ENCODE measurements at places on chromosomes 4 and X. TPM values are rescaled to one million over a fixed set of nuclear protein-coding genes. Genes with fewer than 3 reads are reported as not detected.

- H3K4me3 ChIP-seq, result no peak overlapping the region
- no peak for DNase-seq
- H3K27me3 ChIP-seq, result no peaks in the 10 kb centered on the region
- no peak overlapping the region for H3K27ac ChIP-seq
- H3K36me3 ChIP-seq, result no peaks in the 10 kb centered on the region
Observed at GRCh38 chr4:113981591-113981990, 2.1 kb upstream of the ARSJ start.

- H3K4me3 ChIP-seq, result no peak overlapping the region
- peaks cover 7% of the 10 kb centered on the region for H3K4me1 ChIP-seq
- H3K27me3 ChIP-seq, result no peaks in the 10 kb centered on the region
- H3K36me3 ChIP-seq, result no peaks in the 10 kb centered on the region
- H3K27ac ChIP-seq, result no peak overlapping the region
Observed at GRCh38 chr4:2048831-2049230, 10.3 kb upstream of the NAT8L start.

Gene FAM47E
- total RNA-seq, result 0.91 TPM

DNA sequence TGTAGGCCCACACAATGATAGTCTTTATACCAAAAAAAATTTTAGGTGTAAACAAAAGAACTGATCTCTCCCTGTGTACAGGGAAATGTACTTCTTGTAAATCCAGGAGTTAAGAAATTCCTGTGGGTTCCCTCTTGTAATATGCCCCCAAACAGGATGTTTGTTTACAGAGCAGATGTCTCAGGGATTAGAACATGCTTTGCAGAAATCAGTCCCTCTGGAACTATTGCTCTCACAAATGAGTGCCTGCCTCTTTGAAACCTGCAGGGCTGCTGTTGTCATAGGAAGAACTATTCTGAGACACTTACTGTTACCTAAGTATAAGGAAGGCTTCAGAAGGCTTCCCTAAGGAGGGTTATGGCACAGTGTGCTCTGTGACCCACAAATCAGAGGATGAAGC is 35.6 kb downstream of the PAK3 start:
- H3K4me1 ChIP-seq, result no peaks in the 10 kb centered on the region
- H3K36me3 ChIP-seq, result no peaks in the 10 kb centered on the region
- H3K27ac ChIP-seq, result no peak overlapping the region

DNA sequence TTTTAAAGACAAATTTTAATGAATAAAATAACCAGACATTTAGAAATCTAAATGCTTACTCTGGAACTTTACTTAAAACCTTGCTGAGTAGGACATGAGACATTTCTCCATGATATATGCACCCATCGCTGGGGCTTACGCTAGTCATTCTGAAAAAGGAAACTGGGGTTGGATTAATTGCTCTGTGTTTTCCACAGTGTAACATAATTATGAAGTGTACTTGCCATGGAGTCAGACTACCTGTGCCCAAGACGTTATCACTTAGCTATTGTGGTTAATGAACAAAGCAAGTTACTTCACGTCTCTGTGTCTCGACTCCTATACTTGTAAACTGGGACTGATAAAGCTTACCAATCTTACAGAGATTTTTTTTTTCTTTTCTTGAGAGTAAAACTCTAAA is 47.8 kb downstream of the SHISA3 start:
- no peaks in the 10 kb centered on the region for H3K27me3 ChIP-seq
- H3K4me1 ChIP-seq, result no peaks in the 10 kb centered on the region
- H3K27ac ChIP-seq, result no peak overlapping the region
- no peaks in the 10 kb centered on the region for H3K36me3 ChIP-seq
- H3K4me3 ChIP-seq, result no peak overlapping the region

DNA sequence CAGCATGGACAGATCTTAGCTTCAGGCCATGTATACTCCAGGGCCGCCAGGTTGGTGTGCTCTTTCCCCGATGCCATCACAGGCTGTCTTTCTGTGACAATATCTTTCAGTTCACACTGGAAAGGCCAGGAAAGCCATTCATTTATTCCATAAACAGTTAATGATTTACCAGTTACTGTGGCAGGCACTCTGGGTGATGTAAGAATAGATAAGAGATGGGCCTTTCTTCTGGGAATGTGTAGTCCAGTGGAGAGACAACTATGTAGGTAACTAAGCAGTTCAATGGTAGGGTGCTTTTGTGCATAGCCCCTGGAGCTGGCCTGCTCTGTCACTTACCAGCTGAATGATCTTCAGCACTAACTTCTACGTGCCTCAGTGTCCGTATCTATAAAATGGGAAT is 46.3 kb upstream of the LEF1 start:
- DNase-seq, result no peak
- H3K4me1 ChIP-seq, result peaks cover 17% of the 10 kb centered on the region
- no peaks in the 10 kb centered on the region for H3K27me3 ChIP-seq
- no peak overlapping the region for H3K27ac ChIP-seq
- H3K36me3 ChIP-seq, result no peaks in the 10 kb centered on the region
- no peak overlapping the region for H3K4me3 ChIP-seq

- DNase-seq, result peak; percentile 32
- H3K36me3 ChIP-seq, result no peaks in the 10 kb centered on the region
- no peak overlapping the region for H3K27ac ChIP-seq
- H3K4me1 ChIP-seq, result no peaks in the 10 kb centered on the region
Observed at GRCh38 chr4:178599521-178599920, 1157.3 kb upstream of the AGA start.

Gene PLAC1
- total RNA-seq, result 2.6 TPM

DNA sequence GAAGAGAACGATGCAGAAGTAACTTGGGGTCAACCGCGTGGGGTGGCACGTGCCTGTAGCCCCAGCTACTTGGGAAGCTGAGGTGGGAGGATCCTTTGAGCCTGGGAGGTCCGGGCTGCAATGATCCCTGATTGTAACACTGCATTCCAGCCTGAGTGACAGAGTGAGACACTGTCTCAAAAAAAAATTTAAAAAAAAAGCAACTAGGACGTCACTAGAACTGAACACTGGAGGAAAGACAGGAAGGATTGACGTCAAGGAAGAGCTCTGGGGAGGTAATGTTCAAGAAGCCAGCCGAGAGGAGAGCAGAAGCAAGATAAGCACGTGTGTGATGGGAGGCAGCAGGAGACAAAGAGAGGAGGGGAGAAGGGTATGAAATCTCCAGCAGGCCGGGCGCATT is 28.7 kb downstream of the S100G start:
- H3K27me3 ChIP-seq, result no peaks in the 10 kb centered on the region
- H3K4me1 ChIP-seq, result no peaks in the 10 kb centered on the region
- H3K27ac ChIP-seq, result no peak overlapping the region
- no peak for DNase-seq

Gene ARHGAP10
- 12.0 TPM for total RNA-seq

GRCh38 chr4:82579932-82580331 is 18.1 kb upstream of the TMEM150C start:
- H3K27me3 ChIP-seq, result peaks cover 15% of the 10 kb centered on the region
- H3K36me3 ChIP-seq, result no peaks in the 10 kb centered on the region
- no peak overlapping the region for H3K4me3 ChIP-seq
- H3K27ac ChIP-seq, result no peak overlapping the region
- no peak for DNase-seq
- H3K4me1 ChIP-seq, result no peaks in the 10 kb centered on the region

DNA sequence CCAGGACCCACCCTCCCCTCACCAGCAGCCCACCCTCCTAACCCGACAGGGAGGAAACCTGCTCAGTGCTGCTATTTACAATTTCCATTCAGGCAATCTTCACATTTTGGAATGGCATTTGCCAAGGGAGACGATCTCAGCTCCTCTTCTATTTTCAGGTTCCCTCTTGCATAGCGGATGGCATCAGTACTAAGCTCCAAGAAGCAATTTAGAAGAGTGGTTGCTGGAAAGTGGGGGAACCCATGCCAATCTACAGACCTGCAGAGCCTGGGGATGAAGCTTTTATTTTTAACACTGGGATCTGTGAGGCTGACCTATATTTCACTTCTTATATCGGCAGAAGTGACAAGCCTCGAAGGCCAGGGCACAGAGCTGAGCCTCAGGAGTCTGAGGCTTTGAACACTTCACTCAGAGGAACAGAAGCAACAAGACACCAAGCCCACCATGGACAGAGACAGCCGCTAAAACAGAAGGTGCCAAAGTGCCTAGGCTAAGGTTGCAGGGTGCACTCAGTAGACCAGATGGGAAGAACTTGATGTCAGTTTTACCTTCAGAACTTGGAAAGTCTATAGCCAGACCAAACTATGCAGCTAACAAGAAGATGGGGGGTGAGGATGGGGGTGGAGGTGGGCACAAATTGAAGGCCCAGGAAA is 44.0 kb downstream of the SCD5 start:
- H3K4me1 ChIP-seq, result no peaks in the 10 kb centered on the region
- no peak overlapping the region for H3K4me3 ChIP-seq
- no peaks in the 10 kb centered on the region for H3K36me3 ChIP-seq
- no peak for DNase-seq

GRCh38 chrX:11352296-11352741 is 59.1 kb downstream of the AMELX start:
- DNase-seq, result peak; percentile 6
- H3K4me3 ChIP-seq, result no peak overlapping the region
- H3K27ac ChIP-seq, result no peak overlapping the region
- peaks cover 11% of the 10 kb centered on the region for H3K4me1 ChIP-seq
- H3K27me3 ChIP-seq, result no peaks in the 10 kb centered on the region

Gene SPANXN2
- not detected for total RNA-seq

DNA sequence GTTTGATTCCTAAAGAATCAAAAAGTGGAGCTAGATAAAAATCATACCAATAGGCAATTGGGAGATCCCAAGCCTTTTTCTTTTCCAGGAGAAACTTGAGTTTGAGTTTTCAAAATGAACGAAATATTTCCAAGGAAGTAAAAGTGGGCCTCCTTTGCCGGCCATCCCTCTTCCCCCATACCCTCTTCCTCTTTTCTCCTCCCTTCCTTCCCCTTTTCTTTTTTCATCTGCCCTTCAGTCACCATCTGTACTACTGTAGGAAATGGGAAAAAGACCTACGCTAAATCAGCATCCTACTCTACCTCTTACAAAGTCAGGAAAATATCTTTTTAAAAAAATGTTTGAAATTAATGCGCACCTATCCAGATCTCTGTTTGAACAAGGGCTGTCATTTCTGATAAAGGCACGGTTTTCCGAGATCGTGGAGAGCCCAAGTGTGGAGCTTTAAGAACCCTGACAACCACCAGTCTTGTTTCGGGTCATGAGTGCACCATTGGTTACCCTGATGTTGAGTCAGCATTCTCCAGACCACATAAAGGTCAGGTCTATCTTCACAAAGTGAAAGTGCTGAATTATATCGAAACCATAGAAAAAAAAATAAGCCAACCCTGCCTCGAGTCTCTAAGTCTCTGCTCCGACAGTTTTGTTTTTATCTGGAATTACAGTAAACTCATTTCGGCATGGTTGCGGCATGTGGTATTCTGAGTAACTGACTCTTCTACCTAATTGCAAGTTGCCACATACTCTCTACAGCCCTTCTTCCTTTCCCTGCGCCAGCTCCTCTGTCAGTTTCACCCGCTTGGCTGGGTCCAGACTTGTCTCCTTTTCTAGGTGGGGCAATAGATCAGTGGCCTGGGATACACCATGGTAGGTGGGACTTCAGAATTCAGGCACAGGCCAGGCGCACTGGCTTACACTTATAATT is 140.2 kb upstream of the KLF3 start:
- no peak for DNase-seq
- no peak overlapping the region for H3K4me3 ChIP-seq
- H3K27ac ChIP-seq, result no peak overlapping the region
- no peaks in the 10 kb centered on the region for H3K36me3 ChIP-seq
- no peaks in the 10 kb centered on the region for H3K27me3 ChIP-seq

Gene HS3ST1
- total RNA-seq, result 4.2 TPM

- H3K36me3 ChIP-seq, result peaks cover 3% of the 10 kb centered on the region
- H3K27me3 ChIP-seq, result no peaks in the 10 kb centered on the region
- H3K4me1 ChIP-seq, result no peaks in the 10 kb centered on the region
- no peak overlapping the region for H3K27ac ChIP-seq
- H3K4me3 ChIP-seq, result no peak overlapping the region
- DNase-seq, result peak; percentile 54
Observed at GRCh38 chrX:130028196-130028595, 45.8 kb downstream of the BCORL1 start.

GRCh38 chr4:60737858-60738257 is 462.3 kb upstream of the ADGRL3 start:
- H3K27me3 ChIP-seq, result no peaks in the 10 kb centered on the region
- peaks cover 7% of the 10 kb centered on the region for H3K4me1 ChIP-seq
- DNase-seq, result peak; percentile 74
- H3K36me3 ChIP-seq, result no peaks in the 10 kb centered on the region

- H3K4me1 ChIP-seq, result peaks cover 14% of the 10 kb centered on the region
- peak within 1 kb of the TSS; percentile 40 for H3K27ac ChIP-seq
- peak; percentile 89 for DNase-seq
- H3K4me3 ChIP-seq, result peak within 1 kb of the TSS; percentile 99
- H3K36me3 ChIP-seq, result no peaks in the 10 kb centered on the region
- H3K27me3 ChIP-seq, result no peaks in the 10 kb centered on the region
Observed at GRCh38 chrX:141176586-141177451, at the start of gene LDOC1. TSS of gene LDOC1 (minus strand) at chrX:141177129. CDS start at chrX:141177021, 108 bp downstream.

Data from PC-3 (cell line).